ENCODE measurements at places on chromosomes 4 and X. TPM values are rescaled to one million over a fixed set of nuclear protein-coding genes. Genes with fewer than 3 reads are reported as not detected.

ZNF280C gene
- total RNA-seq = 3.2 TPM

MCF2 gene
- 0.08 TPM for total RNA-seq

PCYT1B gene
- total RNA-seq = not detected

SERPINA7 gene
- total RNA-seq = not detected

TMSB15C gene
- total RNA-seq = 0.27 TPM

EMCN gene
- total RNA-seq = not detected

IL13RA2 gene
- total RNA-seq = not detected

EDA2R gene
- 11.9 TPM for total RNA-seq

KIT gene
- not detected for total RNA-seq

ESX1 gene
- not detected for total RNA-seq

CTAG1A gene
- total RNA-seq = not detected

FGF16 gene
- total RNA-seq = not detected

SLC9A7 gene
- total RNA-seq = 11.6 TPM

TBC1D9 gene
- 6.5 TPM for total RNA-seq

BCAP31 gene
- 371 TPM for total RNA-seq

SLC9B1 gene
- 0.09 TPM for total RNA-seq

TNMD gene
- total RNA-seq = not detected
